ENCODE measurements at places on chromosomes 6 and 20.

DNA sequence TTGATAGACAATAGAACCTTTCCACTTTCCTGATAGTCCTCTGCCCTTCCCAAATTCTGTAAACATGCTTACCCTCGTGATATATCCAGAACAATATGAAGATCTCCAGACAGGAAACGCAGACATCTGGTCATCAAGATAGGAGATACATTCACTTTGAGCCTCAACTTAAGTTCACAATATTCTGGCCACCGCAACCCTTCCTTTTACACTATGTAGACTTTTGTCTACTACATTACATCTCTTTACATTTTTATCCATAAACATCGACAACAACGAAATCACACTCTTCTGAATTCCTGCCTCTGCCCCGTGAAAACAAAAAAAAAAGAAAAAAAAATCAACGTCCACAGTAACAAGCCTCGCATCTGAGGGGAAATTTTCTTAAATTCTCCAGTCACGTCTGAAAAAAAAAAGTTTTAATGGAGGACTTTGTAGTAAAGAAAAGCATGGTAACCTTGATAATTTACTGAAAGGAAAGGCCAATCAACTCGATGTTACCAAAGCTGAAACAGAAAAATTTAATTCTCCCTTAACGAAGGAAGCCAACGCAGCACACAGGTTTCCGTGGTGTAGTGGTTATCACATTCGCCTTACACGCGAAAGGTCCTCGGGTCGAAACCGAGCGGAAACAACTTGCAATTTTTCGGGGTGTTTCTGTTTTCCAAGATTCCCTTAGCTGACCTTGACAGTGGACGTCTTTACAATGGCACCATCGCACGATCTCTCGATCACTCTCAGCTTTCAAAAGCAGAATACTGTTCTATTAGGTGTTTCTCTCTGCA is 21.8 kb downstream of the POM121L2 start:
- DNase-seq: no peak

GRCh38 chr6:144317736-144318135 is 32.6 kb downstream of the UTRN start:
- DNase-seq: no peak

GRCh38 chr6:21441386-21441785 is 152.2 kb upstream of the SOX4 start:
- no peak for DNase-seq

- DNase-seq: no peak
These were observed 12.3 kb downstream of the ITPA start for GRCh38 chr20:3221398-3222226.

DNA sequence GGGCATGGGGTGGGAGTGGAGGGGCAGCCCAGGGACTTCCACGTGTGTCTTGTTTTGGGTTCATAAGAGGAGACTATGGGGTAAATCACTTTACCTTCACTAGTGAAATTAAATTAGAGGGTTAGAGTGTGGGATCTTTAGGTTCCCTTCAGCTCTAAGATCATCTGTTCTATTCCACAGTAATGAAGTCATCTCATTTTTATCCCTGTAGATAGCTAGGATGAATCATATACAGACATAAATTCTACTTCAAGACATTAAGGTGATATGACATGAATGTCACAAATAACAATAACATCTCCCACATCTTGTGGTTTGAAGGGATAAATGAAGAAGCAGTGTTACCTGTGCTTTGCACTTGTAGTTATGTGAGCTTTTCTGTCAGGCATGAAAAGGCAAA is 83.8 kb downstream of the ELOVL4 start:
- DNase-seq: no peak

- DNase-seq: no peak
These were observed 28.6 kb downstream of the PSMF1 start for GRCh38 chr20:1146957-1147356.

- no peak for DNase-seq
These were observed 69.2 kb upstream of the TBC1D7 start for GRCh38 chr6:13397359-13398068.

DNA sequence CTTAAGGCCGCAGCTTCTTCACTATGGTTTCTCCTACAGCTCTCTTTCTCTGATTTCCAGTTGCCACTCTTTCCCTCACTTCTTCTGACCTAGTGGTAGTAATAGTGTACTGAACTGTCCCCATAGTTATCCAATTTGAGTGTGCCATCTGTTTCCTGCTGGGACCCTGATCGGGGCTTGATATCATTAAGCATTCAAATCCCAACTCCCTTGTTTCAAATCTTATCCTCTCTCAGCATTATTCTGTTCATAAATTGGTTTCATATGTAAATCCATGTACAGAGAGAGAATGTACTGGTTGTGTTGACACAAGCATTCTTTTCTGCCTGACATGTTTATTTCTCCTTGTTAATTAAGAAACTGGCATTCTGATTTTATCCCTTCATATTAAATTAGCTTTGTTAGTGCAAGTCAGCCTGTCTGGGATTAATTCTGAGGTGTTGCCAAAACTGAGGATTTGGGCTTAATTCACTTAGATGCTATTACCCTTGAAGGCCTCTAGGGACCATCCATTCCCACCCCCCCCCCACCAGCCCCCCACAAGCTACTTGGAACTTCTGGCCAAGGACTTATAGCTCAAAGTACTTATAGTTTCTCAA is 84.6 kb upstream of the PROKR2 start:
- DNase-seq: no peak

DNA sequence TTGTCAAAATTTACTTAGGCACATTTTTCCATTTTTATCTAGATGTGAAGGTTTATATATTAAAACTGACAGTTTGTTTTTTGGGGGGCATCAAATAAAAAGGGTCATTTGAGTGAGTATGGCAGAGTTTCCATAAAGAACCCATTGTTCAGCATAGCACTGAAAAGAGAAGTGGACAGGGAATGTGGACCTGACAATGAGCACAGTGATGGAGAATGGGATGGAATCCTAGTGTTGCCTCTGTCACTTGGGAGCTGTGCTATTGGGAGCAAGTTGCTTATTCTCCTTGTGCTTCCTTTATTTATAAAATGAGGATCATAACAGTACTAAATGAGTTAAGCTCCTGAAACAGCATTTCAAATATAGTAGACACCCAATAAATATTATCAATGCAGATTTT is 130.7 kb upstream of the SIM1 start:
- no peak for DNase-seq

- no peak for DNase-seq
These were observed 9.6 kb upstream of the SPTLC3 start for GRCh38 chr20:12999201-12999600.

- DNase-seq: no peak
These were observed 270.8 kb downstream of the CDKAL1 start for GRCh38 chr6:20805021-20805420.

- DNase-seq: no peak
These were observed 33.0 kb upstream of the CDH22 start for GRCh38 chr20:46341074-46342009.

DNA sequence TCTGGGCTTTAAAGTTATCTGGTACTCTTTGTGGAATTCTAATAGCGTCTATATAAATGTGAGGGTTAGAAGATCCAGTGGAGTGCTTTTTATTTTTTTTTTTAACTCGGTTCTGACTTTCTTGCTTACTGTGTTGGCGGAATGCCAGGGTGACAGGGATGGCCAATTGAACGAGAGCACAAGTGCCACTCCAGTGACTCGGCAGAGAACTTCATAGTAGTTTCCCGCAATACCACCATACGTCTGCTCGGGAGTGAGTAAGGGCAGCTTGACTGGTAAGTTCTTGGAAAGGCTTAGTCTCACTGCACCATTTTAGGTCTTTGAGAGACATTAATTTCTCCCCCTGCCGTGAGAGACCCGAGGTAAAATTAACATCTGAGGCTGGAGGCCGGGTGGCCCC is 49.4 kb upstream of the TULP1 start:
- DNase-seq: no peak

- no peak for DNase-seq
These were observed 144.5 kb downstream of the SMOC2 start for GRCh38 chr6:168585441-168585840.

DNA sequence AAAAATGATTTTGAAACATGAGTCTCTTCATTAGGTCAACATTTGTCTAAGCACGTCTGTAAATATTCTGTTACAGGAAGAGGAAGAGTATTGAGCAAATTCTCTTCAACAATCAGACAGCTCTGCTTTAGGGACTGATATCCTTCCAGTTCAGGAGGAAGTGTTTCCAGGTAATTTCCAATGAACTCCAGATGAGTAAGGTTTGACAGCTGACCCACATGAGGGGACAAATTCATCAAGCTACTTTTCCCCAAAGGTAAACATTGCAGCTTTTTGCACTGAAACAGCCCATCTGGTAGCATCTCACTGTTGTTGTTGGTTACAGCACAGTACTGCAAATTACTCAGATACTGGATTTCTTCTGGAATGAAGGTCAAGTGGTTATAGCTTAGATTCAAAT is 18.1 kb downstream of the ENPP1 start:
- no peak for DNase-seq

DNA sequence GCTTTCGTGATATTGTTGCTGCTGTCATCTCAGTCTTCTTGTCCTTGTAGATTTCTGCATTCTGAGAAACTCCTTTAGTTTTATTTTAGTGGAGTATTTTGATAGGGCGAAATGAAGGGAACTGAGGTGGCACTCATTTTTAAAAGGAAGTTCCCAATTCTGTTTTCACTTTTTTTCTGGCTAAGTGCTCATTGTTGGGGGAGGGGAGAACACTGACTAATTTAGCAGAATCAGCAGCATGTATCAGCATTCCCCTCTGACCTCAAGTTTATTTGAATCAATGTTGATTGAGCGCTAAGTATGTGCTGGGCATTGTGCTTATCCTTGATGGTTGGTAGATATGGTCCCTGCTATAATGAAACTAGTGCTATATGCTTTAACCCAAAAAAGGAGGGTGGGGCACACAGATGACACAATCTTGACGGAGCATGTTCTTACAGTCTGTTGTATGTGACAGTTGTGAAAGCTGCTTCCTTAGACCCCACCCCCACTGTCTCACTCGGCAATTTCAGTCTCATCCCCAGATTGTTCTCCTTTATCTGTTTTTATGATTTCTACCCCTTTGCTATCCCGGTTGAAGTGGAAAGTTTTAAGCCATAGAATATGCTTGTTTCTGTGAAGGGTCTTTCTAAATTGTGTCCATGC is 262.4 kb downstream of the SOX4 start:
- DNase-seq: no peak

DNA sequence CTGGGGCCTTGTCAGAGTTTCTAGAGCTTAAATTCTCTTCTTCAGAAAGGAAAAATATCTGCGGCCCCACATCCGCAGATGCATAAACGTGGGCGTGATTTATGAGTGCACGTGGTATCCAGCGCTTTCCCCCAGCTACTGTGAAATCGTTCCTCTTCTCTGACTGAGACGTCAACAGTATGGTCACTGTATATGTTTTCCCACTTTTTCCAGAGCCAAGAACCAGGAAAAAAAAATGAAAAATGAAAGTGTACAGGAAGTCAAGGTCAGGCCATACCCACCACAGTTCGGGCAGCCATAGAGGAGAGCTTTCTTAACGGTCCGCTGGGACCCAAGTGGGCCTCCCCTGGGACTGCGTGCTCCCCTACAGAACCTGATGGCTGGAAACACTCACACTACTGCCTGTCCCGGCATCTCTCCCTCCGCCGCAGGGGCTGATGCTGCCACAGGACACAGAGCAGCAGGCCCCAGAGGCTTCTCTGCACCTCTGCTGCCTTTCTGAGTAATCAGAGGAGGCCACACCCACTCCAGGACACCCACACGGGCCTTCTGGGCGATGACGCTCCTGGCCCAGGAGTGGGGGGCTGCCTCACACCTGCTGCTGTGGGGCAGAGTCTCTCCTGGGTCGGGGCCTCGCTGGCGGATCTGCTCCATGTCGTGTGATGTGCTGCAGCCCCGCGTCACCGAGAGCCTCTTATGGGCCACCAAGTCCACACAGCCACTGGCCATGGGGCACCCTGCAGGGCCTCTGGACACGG is 16.4 kb upstream of the STX16 start:
- DNase-seq: no peak

- no peak for DNase-seq
These were observed 86.9 kb downstream of the SOBP start for GRCh38 chr6:107576852-107577251.

GRCh38 chr6:106508834-106509233 is 120.5 kb downstream of the RTN4IP1 start:
- no peak for DNase-seq

DNA sequence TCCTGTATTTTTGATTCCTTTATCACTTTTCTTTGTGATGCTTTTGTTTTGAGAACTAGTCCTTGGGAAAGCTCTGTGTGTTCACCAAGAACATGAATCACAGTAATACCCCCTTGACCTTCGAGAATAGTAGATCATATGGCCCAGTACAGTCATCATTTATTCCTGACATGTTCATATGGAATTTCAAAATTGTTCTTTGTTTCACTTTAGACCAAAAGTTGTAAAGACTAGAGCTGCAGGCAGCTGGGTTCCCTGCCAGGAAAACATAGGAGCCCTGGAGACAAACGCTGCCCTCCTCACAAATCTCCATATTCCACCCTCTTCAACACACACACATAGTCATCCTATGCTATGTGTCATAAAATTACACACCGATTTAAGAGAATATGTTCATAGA is 621.2 kb upstream of the EYS start:
- DNase-seq: no peak

GRCh38 chr6:35687658-35688604 is 784 bp downstream of the FKBP5 start:
- DNase-seq: peak; percentile 48

- DNase-seq: no peak
These were observed 47.1 kb downstream of the SCAND1 start for GRCh38 chr20:35907017-35907701.

GRCh38 chr6:15569035-15569995 is 93.5 kb downstream of the DTNBP1 start:
- DNase-seq: no peak

GRCh38 chr6:24412294-24412693 is 9.6 kb downstream of the MRS2 start:
- no peak for DNase-seq

DNA sequence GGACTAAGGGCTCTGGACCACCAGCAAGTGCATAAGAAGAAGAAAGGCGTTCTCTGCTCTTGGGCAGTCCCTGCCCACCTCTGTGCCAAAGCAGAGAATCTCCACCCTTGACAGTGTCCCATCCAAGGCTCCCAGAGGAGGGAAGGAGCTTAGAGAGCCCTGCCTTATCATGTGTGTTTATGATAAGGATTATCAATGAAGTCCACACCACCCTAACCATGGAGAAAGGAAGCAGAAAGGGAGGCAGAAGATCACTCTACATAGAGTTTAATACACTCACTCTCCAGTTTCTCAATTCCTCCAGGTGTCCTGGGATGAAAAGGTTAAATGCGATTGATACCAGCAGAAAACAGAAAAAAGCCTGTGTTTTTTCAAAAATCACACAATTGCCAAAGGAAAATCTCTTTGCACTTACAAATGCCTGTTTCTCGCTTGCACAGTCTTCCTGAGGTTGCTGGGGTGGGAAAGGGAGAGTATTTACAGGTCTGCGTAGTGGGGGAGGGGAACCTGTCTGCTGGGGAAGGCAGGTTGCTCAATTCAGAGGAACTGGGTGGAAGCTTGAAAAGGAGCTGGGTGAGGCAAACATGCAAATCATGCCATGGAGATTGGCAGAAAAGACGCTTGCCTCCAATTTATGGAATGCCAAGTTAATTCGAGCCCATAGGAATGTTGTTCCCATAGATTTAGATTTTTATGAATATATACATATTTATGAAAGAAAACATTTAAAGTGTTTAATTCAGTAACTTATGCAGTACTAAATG is 104.0 kb downstream of the EYA2 start:
- DNase-seq: no peak

GRCh38 chr6:21772477-21772876 is 178.9 kb downstream of the SOX4 start:
- no peak for DNase-seq

GRCh38 chr6:142810952-142811514 is 133.9 kb downstream of the HIVEP2 start:
- no peak for DNase-seq

GRCh38 chr6:45388328-45388727 is 10.6 kb upstream of the SUPT3H start:
- no peak for DNase-seq

Data from activated naive CD4-positive, alpha-beta T cell (primary cell).